HT1080 (cell line): ENCODE measurements at places on chromosomes 12 and 14. TPM values are rescaled to one million over a fixed set of nuclear protein-coding genes. Genes with fewer than 3 reads are reported as not detected.

DNA sequence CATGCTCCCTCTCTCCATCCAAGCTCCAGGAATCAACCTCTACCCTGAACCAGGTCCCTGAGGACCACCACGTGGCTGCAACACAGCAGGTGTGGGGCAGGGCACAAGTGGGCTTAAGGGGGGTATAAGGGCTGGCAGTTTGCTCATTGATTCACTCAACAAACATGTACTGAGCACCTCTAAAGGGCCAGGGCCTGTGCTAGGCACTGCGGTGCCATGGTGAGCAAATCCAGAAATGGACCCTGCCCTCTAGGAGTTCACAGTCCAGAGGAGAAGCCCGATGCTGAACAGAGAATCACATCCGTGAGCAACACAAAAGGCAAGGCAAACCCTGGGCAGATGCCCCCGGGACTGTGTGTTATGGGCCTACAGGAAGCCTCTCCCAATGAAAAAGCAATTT, 6.5 kb upstream of the AQP2 start:
- no peak for DNase-seq

DNA sequence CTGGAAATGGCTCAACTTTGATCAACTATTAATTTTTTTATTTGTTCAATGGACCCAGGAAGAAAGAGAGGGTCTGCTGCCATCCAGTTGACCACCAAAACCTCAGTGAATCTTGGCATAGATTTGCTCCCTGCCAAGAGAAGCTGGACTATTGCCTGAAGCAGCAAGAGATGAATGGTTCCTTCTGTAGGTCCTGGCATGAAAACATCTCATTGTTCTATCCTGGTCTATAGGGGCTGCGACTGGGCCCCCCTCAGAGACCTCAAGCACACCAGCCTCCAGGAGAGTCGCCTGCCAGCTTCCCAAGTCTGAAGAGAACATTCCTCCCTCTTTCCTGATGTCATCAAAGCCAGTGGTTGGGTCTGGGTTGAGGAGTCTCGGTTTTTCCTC, 204.9 kb downstream of the TMX1 start:
- no peak for DNase-seq

DNA sequence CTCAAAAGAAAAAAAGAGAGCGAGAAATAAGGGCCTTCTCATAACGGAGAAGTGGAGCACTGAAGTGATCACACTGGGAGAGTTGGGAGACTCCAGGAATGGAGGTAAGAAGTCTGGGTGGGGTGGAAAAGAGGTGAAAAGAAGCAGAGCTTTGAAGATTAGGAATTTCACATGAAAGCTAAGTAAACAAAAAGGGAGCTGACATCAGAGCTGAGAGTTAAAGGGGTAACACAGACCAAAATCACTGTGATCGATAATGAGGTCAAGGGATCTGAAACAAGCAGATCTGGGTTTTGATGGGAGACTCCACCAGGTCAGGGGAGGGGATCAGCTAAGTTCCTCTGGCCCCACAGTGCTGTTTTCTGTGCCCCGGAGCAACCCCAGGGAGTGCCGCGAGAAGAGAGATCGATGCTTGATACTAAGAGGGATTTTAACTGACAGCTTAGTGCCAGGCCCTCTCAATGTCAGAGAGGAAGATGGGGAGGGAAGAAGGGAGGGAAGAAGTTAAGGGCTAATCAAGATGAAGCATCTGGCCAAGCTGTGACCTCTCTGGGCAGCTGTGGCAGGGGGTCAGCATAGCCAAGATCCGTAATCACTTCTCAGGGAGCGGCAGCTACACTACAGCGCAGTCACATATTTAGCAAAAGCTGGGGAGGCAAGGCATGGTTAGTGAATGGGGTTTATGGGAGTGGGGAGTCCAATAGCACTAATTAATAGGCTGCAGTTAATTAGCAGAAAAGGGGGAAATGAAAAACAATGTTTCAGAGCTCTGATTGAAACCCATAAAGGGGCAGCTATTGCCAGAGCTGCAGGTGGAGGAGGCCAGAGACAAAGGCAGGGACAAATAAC, 8.0 kb downstream of the AQP6 start:
- DNase-seq = no peak

- no peak for DNase-seq
Observed at GRCh38 chr12:86735851-86736250, 479.7 kb upstream of the MGAT4C start.

- DNase-seq = no peak
Observed at GRCh38 chr14:101176535-101177205, 273.1 kb upstream of the RTL1 start.

DNA sequence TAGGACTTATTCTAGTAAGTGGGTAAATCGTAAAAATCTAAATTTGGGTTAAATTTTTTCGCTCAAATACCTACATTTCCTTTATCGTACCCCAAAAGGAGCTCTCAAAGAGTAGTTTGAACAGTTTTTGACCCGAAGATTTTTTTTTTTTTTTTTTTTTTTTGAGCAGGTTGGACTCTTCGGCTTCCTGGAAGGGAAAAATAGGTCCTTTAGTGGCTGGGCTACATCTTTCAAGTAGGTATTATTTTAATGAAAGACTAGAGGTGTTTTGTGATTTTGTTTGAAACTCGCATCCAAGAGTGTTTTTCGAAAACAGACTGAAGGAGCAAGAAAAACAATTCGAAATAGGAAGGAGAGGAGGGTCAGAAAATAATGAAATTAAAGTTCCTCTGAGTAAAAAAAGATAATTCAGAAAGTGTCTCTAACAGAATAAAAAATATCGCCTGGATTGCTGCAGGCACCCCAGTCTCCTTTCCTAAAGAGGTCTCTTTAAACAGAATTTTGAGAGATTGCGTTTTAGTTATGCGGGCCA, 6.0 kb downstream of the CDKN1B start:
- DNase-seq = peak; percentile 35

GRCh38 chr12:25876383-25877045, 82.0 kb upstream of the RASSF8 start:
- DNase-seq = no peak

- DNase-seq = no peak
Observed at GRCh38 chr14:54532111-54533012, 22.7 kb downstream of the CGRRF1 start.

GRCh38 chr14:68405961-68406360, 386.9 kb downstream of the ZFP36L1 start:
- DNase-seq = peak; percentile 26

Gene CINP
- 94.3 and 105 TPM in 2 replicates for total RNA-seq

Gene IL22
- total RNA-seq = not detected in 2 replicates

Gene GALNT9
- total RNA-seq = 0.30 TPM in 1 of 2 replicates, not detected in the other

Gene MDGA2
- 3.1 and 4.2 TPM in 2 replicates for total RNA-seq

Gene SIVA1
- total RNA-seq = 139 and 242 TPM in 2 replicates

Gene PCNX4
- total RNA-seq = 62.1 and 67.3 TPM in 2 replicates

Gene RNASE1
- 1.0 and 1.1 TPM in 2 replicates for total RNA-seq

Gene GLIPR1L2
- total RNA-seq = 0.10 and 0.63 TPM in 2 replicates
